ENCODE measurements at places on chromosomes 6 and 20.

DNA sequence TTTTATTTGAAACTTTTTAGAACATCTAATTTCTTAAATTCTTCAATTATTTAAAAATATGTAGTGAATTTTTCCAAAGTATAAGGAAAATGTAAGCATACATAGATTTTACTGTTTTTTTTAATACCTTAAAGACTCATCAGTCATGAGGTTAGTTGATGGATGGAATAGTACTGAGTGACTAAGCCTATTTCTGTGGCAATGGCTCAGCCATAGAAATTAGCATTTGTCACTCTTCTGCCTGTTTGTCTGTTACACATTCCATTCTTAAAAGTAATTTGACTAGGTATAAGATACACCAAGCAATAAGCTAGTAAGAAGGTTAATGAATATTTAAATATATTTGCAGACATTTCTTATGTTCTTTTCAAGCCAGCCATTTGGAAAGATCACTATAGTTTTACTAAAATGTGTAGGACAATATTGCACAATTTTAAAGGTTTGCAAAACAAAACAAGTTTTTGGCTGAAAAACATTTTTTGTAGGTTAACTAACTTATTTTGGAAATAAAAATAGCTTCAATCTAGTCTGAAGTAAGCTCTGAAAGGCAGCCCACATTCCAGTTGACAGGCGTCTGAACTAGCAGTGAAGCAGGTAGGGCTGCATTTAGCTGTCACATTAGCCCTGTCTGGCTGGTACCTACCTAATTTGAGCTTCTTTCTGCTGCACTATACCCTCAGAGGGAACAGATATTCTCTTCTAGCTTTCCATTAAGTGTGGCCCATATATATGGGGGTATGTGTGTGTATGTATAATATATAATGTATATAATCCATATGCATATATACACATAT lies 385.7 kb downstream of the GRIK2 start:
- no peak for DNase-seq

GRCh38 chr20:24963672-24964505 lies 14.8 kb downstream of the CST7 start:
- no peak for DNase-seq

DNA sequence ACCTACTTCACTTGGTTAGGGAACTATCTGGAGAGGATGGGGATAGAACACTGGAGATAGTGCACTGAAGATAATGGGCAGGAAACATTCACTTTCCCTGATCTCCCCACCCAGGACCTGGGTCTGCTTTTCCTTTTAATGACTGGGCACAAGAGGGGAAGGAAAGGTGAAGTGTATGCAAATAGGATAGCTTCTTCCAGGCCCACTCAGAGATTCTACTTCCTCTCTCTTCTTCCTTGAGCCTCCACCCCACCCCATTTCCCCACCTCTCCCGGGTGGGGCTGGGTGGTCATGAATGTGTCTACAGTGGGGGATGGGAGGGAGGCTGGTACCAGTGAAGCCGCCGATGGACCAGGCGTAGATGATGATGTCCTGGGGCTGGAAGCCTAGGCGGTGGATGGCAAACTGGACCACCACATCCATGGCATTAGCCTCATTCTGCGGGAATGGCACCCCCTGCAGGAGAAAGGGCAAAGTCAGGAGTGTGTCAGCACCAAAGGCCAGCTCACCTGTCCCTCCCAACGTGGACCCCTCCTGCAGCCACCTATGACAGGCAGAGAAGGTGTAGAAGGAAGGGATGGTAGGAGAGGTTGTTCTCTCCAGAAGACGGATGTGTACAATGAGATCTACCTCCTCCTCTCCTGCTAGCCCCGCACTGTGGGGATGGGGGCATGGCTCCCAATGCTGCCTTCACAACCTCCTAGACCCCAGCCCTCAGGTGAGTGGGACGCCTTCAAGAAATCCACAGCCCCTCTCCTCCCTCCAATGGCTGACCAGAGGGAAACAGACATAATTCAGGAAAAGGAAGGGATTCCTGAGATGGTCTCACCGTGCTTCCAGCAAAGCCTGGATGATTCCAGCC lies 8.6 kb upstream of the LY6G5C start:
- DNase-seq: no peak

DNA sequence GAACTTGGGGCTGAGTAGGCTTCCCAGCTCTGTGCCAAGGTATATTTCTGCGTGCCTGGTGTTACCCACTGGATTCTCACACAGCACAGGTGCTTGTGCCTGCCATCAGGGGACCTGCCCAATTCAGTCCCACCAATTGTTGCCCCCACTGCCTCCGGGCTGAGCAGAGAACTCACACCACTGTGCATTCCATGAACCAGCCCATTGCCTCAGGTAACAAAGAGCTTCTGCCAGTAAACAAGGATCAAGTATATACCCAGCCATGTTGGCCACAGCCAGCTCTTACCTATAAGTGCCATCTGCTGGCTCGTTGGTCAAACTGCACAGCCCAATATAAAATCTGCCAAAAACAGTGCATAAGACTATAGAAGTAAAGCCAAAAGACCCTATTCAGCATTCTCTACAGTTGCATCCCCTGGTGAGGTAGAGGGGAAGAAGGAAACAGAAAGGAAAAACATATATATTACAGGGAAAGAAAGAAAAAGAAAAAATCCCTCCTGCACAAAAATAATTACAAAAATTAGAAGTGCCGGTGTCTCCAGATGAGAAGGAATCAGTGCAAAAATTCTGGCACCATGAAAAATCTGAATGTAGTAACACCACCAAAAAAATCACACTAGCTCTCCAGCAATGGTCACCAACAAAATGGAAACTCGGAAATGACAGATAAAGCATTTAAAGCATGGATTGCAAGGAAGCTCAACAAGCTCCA lies 241.4 kb downstream of the IBTK start:
- DNase-seq: no peak

DNA sequence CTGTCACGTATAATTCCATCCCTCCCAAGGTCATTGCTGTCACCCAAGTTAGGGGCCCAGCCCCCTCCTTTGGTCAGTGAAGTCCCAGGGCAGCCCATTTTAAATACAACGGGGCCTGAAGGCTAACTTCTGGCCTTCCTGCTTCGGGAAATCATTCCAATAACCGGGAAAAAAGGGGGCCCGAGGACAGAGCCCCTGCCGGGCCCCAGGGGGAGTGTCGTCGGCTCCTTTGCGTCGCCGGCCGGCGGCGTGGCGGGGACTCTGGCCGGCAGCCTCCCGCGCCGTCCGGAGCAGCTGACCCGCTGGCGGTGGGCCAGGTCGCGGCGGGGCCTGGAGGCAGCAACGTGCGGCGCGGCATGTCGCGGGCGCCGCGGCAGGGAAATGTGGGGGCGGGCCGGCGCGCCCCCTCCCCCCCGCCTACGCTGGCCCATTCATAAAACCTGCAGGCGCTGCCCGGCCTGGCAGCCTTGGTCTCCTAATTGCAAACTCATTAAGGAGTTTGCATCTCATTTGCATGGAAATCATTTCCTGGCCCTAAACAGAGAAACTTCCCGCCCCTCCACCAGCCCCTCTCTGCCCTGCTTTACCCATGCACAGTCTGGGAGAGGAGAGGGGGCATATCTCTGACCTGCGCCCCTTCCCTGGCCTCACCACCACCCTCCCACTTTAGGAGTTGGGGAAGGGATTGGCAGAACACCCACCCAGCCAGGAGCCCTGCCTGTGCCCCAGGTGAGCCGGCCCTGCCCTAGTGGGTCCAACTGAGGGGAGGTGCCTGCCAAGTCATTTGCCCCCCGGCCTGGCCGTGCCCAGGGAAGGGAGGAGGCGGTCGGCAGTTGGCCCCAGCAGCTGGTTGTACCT lies 50.7 kb downstream of the MRPL14 start:
- DNase-seq: no peak

DNA sequence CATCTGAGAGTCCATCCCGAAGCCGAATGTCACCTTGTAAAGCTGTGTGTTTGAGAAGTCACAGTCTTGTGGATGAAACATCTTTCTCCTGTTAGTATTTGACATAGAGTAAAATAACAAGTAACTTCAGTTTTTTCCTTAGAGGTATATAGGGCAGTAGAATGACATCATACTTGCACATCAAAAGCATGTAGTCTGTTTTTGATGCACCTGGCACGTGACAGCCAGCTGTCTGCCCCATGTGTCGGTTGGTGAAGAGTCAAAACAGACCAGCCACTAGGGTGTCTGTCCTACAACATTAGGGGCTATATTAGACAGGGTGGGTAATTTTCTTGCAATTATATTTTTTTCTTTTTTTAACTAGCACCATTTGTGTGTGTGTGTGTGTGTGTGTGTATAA lies 70.2 kb downstream of the SNX9 start:
- DNase-seq: no peak

DNA sequence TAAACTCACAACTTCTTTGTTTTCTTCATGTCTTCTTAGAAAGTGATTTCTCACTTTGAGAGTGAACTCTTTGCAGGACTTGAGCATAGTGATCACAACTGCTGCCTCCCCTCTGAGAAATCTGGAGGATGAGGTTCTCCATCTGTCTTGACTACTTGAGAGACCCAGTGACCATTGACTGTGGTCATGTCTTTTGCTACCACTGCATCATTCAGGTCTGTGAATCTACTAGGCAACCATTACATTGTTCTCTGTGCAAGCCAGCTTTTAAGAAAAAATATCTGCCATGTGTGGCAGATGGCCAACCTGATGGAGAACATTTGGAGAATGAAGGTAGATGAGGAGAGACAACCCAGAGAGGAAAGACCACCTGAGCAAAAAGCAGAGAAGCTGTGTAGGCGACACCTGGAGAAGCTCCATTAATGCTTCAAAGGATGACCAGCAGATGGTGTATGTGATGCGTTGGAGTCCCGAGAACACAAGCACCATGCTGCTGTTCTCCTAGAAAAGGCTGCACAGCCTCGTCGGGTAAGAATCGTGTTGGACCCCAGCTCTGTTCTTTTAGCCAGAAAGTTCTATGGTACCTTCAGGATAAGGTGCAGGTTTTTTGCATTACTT lies 25.1 kb upstream of the TRIM26 start:
- no peak for DNase-seq

- DNase-seq: peak; percentile 6
These were observed 43.1 kb downstream of the SLC17A5 start for GRCh38 chr6:73610444-73611275.

DNA sequence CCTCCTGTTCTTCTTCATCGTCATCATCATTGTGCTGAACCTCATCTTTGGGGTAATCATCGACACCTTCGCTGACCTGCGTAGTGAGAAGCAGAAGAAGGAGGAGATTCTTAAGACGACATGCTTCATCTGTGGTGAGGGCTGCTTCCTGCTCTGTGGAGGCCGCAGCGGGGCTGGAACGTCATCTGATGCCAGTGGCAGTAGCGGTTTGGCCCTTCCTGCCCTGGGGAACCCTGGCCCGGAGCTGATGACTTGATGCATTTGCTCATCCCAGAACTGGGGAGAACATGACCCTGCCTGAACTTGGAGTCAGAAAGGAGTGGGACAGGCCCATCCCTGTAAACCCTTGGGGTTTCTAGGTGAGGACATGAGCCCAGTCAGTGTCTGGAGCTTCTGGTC lies 18.7 kb downstream of the UQCC2 start:
- peak; percentile 69 for DNase-seq

DNA sequence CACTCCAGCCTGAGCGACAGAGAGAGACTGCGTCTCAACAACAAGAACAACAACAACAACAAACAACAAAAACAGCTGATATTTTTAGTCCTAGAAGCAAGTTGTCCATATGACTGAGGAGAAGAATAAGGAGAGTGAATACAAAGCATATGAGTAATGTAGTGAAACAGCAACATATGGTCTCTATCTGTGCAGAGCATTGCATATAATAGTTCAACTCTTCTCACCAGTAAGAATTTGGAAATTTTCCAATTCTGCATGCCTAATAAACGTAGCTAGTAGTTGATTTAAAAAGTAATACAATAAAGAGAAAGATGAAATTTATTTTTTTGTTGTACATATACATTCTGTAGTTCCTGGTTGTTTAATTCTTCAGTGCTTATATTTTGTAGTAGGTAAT lies 129.7 kb upstream of the FAM83B start:
- DNase-seq: no peak

DNA sequence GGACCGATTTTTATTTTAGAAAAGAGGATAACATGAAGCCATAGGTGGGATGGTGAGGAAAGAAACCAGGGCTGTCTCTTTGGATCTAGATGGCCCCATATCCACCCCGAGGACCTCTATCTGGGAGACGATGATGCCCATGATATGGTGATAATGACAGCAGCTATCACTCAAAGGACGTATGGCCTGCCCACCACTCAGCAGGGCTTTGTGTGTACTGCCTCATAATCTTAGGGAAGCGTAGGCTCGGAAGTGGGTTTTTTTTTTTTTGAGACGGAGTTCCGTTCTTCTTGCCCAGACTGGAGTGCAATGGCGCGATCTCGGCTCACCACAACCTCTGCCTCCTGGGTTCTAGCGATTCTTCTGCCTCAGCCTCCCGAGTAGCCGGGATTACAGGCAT lies 8.2 kb upstream of the TAF8 start:
- DNase-seq: no peak

DNA sequence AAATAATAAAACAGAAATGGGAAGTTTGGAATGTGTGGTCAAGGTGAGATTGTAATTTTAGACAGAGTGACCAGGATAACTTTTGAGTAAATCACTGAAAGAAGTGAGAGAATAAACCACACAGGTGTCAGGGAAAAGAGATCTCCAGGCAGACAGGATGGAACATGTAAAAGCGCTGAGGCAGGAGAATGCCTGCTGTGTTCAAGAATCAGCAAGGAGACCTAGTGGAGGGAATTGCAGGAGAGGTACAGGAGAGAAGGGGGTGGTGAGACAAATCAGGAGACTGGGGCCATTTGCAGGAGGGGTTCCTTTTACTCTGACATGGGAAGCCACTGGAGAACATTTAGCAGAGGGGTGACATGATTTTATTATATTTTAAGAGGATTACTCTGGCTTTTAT lies 456.7 kb downstream of the NKAIN2 start:
- DNase-seq: no peak

DNA sequence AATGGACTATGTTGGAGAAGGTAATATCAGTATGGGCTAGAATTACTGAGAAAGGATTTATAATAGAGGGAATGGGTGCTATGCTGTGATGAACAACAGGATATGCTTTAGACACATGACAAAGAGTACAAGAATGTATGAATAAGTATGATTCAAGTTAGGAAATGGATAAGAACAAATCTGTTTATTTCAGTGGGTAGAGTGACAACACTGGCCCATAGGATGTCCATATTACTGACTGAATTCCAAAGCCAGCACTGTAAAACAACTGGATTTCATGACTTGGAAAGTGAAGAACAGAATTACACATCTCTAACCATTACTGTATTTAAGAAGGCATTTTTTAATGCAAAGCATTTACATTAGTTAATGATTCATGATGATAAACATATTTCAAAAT lies 35.9 kb downstream of the EPM2A start:
- DNase-seq: no peak

DNA sequence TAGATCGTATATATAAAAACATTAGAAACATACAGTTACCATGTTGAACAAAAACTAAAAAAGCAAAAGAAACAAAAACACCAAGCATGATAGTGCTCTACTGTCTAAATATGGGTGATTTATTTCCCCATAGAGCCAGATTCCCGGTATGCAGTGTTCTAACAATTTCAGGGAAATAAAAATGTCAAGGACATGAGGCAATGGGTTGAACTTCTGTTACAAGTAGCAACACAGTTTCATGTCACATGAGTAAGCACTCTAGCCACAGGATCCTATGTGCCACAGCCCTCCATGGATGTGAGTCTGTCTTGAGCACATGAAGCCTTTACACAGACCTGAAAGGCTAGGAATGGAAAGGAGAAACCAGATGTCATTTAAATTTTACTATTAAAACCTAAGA lies 96.0 kb downstream of the MAP3K5 start:
- no peak for DNase-seq

GRCh38 chr20:56411759-56412472 lies at the start of gene CASS4:
TSS of gene CASS4 (plus strand) at chr20:56412260. CDS start at chr20:56412459, 199 bp downstream.
- DNase-seq: peak; percentile 30

Measured in KG1 (cell line).